ENCODE measurements at places on chromosomes 2 and 18.
A peak's percentile ranks its signal among the peaks of the same experiment; 100 is the strongest.

GRCh38 chr2:9474361-9475057 lies at the start of gene IAH1:
TSS of gene IAH1 (plus strand) at chr2:9474551. CDS start at chr2:9474567, 16 bp downstream.
- DNase-seq, result peak; percentile 63

GRCh38 chr2:6657855-6658254 lies 207.9 kb downstream of the CMPK2 start:
- no peak for DNase-seq

DNA sequence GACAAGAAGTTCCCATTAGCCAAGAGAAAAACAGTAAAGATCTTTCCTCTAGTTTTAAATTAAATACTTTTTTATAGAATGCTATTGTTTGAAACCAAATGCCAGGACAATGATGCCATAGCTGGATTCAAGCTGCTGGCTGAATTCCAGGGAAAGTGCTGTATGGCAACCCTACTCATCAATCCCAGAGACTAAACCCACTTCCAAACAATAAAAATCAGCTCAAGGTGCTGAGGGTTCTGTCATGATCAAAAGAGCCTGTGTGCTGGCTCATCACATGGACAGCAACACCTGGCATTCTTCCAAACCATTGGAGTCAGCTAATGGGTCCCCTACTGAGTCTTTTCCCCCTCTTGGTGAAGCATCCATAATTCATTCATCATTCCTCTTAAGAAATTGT lies 53.7 kb upstream of the PARD3B start:
- DNase-seq, result no peak

DNA sequence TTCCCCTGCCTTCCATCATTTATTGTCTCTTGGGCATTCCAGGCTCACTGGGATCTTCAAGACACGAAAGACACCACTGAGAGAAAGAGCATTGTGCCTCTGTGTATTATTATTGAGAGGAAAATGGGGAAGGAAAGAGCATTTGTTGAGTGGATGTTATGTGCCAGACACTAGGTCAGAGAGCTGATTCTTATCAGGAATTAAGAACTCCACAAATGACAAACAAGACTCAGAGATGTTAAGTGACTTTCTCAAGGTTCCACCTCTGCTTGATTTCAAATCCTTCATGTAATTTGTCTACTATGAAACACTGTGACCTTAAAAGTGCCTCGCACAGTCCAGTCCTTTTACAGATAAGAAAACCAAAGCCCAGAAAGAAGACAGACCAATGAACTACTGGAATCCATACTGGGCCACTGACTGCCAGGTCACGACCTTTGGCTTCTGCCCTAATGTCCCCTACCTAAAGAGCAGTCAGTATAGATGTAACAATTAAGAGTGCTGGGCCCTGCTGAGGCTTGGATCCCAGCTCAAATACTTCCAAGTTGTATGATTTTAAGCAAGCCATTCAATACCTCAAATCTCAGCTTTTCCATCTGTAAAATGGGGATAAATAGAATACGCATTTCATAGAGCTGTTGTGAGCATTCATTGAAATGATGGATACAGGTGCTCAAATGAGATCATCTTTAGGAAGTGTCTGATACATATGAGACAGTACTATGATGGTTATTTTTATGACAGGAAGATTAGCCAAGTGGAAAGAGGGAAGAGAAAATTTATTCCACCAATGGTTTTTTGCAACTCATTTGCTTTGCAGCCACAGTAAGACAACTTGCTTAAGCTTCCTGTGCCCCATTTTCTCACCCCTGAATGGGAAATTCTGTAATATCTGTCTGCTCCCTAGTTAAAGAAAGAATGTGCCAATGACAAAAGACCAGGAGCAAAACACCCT lies 10.9 kb downstream of the KLF7 start:
- DNase-seq, result no peak

GRCh38 chr2:206799083-206799482 lies 33.7 kb downstream of the FASTKD2 start:
- no peak for DNase-seq
